ENCODE measurements at places on chromosomes 1 and 21.

DNA sequence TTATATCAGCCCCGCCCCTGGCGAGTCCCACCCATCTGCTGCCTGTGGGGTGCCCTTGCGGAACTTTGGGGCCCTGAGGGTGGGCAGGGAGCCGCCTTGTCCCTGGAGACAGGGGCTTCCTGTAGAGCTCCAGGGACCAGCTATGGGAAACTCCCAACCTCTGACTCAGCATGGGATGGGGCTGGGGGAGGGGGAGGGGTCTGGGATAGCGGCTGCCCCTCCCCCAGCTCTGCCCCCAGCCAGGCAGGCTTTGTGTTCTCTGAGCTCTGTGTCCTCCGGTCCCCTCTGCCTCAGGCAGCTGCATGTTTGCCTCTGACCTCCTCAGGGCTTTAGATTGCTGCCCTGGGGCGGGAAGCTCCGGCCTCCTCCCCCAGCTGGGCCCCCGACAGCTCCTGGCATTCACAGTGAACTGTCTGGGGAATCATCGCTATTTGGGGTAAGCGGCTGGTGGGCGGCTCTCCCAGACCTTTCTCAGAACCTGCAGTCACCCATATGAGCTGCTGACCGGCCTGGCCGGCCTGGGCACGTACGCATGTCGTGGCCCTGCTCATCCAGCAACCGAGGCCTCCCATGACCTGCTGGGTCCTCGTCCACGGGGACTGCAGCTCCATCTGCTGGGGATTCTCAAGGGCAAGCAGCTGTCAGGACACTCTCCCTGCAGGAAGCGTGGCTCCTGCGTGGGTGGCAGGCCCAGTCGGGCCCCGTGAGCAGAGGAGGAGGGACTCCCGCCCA, 17.1 kb downstream of the ARHGEF16 start:
- no peak for DNase-seq

- DNase-seq: no peak
These were observed 136.2 kb downstream of the SLC35F3 start for GRCh38 chr1:234040446-234041317.

- DNase-seq: no peak
These were observed 356 bp downstream of the TSPAN1 start for GRCh38 chr1:46175243-46175642.

DNA sequence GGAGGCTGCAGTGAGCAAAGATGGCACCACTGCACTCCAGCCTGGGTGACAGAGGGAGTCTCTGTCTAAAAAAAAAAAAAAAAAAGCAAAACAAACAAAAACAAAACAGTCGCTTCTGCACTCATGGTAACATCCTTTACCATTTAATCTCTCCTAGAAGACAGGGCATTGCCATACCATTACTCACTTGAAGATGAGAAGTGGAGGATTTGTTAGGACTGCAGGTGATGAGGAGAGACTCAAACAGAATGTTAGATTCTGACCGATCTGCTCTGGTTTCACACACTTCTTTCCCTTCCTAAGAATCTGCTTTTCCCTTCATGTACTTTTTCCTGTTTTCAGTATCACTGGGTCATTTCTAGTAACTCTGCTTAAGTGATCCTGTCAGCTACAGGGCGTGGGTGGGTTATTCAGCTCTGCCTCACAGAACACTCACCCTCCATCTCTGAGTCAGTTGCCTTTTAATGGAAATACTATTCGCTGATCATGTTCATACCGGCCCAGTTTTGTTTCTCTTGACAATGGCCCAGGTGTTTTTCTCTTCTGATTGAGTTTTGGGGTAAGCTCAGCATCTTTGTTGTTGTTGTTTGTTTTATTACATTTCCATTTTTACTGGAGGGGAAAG, 148.0 kb upstream of the ERG start:
- DNase-seq: no peak

GRCh38 chr1:107152395-107152794, 11.6 kb downstream of the NTNG1 start:
- no peak for DNase-seq

DNA sequence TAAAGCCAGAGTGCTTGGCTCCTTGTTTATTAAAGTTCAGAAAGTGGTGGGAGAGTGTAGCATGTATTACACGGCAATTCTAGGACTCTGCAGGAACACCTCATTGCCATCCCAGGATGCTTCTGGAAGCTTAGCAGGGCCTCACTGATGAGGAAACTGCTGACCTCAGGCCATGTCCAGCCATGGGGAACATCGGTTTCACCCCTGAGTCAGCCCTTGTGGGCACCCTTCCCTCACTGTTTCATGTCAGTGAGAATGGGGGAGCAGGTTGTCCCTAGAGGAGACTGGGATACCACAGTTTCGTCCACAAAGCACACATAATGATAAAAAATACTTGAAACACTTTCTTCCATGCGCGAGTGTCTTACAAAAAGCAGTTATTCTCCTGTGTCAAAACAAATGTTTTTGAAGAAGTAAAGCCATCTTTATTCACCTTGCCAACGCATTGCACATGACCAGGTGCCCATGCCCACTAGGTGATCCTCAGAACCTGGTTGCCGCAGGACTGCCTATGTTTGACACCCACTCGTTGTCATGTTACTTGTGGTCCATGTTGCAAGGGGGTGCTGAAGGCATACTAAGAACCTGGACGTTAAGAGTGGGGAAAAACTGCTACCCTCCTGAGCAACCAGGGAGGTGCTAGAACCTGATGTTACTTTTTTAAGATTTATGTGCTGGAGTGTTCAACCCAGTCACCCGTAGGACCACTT, 41.2 kb upstream of the TTC22 start:
- DNase-seq: no peak

DNA sequence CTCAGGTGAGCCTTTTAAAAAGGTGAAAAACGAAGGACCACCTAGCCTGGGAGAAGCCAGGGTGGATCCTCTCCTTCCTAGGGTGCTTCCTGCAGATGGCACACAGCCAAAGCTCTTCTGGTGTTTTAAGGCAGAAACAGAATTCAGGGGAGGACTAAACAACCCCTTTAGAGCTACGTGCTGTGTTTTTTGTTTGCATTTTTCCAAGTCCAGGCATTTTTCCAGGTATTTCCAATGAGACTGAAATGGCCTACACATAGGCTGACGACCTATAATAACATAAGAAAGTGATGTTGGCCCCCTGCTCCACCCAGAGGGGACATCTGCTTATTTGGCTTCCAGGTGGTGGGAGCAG, 83.8 kb downstream of the CAPZB start:
- no peak for DNase-seq

- no peak for DNase-seq
These were observed 2.2 kb downstream of the NUAK2 start for GRCh38 chr1:205319081-205320018.

DNA sequence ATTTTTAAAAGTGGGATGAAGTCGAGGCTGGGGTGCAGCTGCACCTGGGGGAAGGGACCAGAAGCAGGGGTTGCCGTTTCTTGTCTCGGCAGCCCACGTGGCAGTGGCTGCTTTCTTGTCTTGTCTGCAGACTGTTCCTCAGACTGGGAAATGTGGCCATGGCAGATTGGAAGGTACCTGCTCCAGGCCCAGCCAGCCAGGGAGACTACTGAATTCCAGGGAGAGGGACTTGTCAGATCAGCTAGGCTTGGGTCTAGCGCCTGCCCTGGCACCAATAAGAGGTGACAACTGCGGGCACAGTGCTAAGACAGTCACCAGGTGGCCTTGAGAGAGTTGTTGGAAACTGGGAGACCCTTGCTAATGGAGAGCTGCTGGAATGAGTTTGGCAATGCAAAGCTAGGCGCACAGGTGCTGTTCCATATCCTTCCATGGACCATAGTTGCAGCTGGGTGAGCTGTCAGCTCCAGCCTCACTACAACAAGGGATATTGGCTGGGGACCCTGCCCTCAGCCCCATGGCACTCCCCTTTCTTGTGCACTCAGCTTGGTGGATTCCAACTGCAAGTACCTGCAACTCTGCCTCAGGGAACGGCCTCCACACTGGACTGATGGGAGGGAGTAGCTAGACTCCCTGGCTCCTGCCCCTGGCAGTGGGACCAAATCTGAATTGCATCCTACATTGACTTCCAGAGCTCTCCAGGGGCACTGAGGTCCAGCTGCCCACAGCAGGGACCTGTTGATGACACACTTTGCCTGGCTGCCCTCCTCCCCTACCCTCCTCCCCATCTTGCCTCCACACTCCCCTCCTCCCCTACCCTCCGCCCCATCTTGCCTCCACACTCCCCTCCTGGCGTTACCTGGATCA, 9.9 kb upstream of the IL22RA1 start:
- DNase-seq: no peak

DNA sequence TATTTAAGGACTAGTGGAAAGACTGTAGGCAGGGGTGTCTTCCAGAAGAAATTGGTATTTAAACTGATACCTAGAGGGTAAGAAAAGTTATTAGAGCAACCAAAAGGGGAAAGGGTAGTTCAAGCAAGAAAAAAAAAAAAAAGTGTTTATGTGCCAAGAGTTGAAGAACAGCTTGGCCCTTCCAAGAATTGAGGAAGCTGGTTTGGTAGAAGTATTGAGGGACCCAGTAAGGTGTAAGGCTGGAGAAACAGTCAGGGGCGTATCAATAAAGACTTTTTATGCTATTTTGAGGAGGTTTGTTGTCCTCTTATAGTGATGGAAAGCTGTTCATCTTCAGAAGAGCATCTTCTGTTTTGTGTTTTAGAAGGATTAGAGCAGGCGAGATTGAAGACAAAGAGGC, 108.3 kb downstream of the PTPRC start:
- no peak for DNase-seq

DNA sequence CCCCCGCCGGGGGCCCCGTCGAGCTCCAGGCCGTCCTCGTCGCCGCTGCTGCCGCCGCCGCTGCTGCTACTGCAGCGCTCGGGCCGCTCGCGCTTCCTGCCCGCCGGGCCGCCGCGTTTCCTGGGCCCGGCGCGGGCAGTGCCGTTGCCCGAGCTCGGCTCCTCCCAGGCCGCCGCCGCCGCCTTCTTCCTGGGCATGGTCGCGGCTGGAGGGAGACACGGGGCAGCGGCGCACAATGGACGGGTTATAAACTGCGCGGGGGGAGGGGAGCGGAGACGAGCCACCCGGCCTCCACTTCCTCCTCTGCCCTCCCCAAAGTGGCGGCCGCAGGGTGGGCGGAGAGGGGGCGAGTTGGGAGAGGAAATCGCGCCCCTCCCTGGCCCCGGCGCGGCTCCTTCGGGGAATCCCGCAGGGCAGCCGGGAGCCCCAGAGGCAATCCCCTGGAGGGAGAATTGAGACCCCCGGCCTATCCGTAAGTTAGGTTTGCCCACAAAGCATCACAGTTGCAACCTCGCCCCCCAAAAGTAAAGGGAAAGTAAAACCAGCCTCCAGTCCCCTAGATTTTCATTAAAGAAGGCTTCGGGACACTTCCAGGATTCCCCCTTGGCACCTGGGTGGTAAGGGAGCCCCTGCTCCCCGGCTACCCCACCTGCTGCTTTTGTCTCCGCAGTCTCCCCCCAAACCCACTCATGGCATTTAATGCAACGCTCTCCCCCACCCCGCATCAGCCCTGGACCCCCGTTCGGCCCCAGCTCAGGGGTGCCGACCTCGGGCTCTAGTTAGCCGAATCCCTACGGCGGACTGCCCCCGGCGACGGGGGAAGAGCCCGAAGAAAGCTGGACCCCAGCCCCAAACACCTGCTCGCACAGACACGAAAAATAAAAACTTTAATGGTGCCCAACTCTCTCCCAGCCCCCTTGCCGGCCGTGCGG, 893 bp downstream of the RCC2 start:
- no peak for DNase-seq

DNA sequence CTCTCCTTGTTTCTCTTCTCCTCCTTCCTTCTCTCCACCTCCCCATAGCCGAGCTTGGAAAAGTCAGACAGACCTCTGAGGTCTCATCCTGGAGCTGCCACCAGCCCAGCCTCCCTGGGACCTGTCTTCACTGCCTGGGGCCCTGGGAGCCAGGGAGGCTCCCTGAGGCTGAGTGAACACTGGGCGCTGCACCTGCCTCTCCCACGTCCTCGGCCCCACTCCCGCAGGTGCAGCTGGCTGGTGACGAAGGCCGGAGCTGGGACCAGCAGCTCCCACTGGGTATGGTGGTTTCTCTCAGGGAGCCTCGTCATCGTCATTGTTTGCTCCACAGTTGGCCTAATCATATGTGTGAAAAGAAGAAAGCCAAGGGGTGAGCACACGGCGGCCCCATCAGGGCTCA, 5.3 kb downstream of the TNFRSF14 start:
- DNase-seq: no peak

- DNase-seq: no peak
These were observed 29.0 kb downstream of the ETS2 start for GRCh38 chr21:38834725-38835124.

DNA sequence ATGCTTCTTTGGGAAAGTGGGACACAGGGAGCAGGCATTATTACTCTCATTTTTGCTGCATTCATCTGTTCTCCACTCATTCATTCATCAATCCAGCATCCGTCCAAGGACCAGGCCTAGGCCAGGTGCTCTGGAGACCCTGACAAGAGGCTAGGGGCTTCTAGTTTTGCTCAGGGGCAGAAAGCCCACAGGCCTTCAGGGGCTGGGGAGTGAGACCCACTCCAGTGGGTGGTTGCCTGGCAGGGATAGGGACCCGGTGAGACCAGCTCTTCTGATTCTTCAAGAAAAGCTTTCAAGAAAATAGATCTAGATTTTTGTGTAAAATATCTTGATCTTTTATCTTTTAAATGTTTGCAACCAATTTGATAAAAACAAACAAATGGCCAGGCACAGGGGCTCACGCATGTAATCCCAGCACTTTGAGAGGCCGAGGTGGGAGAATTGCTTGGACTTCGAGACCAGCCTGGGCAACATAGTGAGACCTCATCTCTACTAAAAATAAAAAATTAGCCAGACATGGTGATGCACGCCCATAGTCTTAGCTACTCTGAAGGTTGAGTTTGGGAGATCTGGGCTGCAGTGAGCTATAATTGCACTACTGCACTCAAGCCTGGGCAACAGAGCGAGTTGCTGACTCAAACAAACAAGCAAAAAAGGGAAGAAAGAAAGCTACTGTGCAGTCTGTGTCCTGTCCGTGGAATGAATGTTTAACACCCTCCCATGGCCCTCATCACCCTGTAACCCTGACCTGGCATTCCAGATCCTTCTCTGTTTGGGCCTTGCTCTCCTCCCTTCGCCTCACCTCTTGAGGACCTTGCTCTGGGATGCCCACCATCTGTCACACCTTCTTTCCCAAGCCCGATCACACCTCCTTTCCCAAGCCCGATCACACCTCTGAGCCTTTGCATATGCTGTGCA, 17.3 kb upstream of the LRP8 start:
- no peak for DNase-seq

DNA sequence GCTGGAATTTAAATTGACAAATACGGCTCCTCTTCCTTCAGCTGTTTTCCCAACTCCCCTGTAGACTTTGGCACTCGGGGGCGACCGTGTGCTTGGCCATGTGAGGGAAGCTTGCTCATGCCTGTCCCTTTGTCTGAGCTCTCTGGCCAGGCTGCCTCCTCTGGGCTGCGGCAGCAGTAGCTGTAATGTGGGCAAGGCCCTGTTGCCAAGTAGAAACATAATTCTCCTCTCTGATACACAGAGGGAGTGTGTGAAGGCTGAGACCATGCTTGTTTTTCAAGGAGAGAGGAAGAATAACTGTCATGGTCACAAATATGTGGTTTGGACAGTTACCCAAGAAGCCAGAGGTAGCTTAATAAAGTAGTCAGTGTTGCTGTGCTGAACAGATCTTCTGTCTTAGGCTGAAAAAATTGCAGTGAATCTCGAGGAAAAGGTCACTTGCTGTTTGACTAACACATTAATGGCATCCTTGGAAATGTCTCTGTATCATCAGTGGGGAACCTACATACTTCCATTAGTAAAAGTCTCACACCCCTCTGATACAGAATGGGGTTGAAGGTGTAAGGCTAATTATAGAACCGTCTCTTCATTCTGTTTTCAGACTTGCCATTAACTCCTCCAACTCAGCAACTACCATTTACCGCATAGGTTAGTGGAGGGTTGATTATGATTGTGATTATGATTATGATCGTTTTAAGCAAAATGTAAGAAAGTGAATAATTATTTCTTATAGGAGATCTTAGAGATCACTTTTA, 94.6 kb downstream of the TGFB2 start:
- DNase-seq: no peak

GRCh38 chr21:29233256-29233546, 65.5 kb upstream of the BACH1 start:
- no peak for DNase-seq

All from esophagus squamous epithelium (tissue), 5 donors.